Ureter (tissue), 1 donor: ENCODE measurements at places on chromosomes 4 and X. TPM values are rescaled to one million over a fixed set of nuclear protein-coding genes. Genes with fewer than 3 reads are reported as not detected.

Gene HPF1
- total RNA-seq: 21.9 TPM

Gene NLRP2B
- 0.16 TPM for total RNA-seq

GRCh38 chrX:104309169-104309568 is 54.4 kb upstream of the ESX1 start:
- DNase-seq: no peak

- peak; percentile 46 for DNase-seq
These were observed 1.6 kb downstream of the SEPTIN11 start for GRCh38 chr4:76950956-76951671.

Gene XAGE2
- not detected for total RNA-seq

Gene CPZ
- total RNA-seq: 7.4 TPM

Gene CT47B1
- total RNA-seq: not detected

Gene ADH7
- not detected for total RNA-seq

DNA sequence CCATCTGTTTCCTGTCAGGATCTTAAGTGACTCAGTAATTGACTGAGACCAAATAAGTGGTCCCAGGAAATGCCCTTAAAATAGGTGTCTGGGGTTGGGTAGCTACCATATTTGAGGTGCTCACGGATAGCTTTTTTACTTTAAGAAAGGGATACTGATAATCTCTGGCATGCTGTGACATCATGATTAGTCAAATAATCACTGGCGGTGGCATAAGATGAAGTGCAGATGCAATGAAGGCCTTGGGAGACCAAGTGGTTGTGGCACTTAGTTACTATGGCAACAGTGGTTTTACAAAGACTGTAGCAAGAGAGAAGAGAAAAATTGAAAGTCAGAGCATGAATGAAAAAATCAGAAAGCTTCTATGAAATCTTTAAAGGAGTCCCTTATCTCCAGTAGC is 114.5 kb upstream of the SLIT2 start:
- no peak for DNase-seq

Gene PHF8
- total RNA-seq: 52.4 TPM

Gene SPP1
- 11.3 TPM for total RNA-seq

DNA sequence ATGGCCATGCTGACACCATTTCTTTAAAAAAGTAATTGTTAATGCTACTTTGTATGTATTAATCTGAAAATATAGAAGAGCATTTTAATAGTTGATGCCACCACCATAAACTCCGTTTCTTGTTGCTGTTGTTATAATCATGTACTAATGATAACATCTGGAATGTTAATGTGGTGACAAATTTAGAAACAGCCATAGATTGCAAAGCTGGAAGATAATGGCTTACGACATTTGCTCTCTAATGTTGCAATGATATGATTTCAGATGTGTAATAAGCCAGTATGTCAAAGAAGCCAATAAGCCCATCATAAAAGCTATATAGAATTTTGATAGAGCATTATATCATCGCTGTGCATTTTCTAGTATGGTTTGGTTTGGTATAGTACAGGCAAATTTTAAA is 579.4 kb upstream of the ZFP42 start:
- DNase-seq: no peak

- DNase-seq: no peak
These were observed 59.3 kb downstream of the ZNF674 start for GRCh38 chrX:46485897-46486296.

DNA sequence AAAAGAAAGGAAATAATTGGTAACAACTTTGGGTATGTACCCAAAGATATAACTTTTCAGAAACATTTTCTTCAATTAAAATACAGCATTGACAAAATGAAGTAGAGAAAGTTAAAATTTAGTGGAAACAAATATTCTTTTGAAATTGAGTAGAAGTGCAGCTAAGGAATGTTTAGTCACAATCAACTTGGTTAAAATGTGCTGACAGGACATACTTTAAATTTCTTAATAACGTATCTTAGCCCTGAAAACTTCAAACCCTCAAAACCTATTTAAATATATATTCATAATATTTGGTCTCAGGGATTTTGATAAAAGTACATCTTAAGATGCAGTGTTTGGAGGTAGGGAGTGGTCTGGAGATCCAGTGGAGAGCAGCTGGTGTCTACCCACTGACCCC is 240.8 kb downstream of the DKK2 start:
- DNase-seq: no peak

DNA sequence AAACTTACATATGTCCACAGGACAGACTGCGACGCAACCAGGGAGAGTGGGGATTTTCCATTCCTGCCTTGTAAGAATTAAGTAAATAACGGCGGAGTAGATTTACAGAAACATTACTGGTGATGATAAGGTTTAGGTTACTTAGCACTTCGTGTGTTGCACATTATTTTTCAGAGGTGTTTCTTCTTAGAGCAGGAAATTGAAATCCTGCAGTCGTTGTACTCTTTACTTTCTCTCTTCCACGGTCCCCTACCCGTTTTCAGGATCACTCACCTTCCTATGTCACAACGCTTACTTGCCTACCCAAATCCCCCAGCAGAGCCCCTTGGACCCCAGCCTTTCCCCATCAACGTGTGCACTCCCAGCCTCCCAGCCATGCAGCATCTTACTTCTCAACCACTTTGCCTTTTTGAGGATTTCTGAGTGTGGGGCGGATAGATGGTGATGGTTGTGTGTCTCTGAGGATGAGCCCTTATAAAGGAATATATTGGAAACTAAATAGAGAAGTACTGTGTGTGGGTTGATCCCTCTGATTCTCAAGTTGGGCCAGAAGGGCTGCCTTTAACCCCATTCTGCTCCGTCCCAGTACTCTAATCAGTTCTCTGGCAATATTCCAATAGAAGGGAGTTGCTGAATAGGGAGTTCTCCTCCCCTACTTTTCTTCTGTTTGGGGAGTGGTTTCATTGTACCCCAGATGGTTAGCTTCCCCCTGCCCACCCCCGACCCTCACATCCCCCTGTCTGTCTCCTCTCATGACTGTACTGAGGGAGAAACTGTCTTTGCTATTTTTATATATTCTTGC is 1.6 kb downstream of the MID2 start:
- no peak for DNase-seq

DNA sequence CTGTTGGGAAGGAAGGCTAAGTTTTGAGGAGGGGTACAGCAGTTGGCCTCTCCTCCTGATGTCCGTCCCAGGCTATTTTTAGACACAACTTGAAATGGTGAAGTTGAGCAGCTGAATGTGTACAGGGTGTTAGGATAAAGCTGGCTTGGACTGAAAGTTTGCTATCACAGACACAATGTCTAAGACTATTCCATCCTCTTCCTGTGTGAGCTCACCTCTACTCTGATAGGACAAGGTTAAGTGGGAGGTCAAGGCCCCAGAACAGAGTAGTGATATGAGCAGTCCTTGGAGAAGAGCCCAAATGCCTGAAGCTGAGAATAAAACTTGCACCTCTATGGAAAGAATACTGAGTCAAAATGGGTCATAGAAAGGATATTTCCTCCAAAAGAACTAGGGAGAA is 4.1 kb downstream of the ATP1B4 start:
- DNase-seq: no peak

GRCh38 chrX:45200741-45201234 is at the start of gene DIPK2B:
Gene DIPK2B (minus strand): TSS chrX:45200876. CDS start chrX:45200826, 50 bp downstream.
- no peak for DNase-seq

DNA sequence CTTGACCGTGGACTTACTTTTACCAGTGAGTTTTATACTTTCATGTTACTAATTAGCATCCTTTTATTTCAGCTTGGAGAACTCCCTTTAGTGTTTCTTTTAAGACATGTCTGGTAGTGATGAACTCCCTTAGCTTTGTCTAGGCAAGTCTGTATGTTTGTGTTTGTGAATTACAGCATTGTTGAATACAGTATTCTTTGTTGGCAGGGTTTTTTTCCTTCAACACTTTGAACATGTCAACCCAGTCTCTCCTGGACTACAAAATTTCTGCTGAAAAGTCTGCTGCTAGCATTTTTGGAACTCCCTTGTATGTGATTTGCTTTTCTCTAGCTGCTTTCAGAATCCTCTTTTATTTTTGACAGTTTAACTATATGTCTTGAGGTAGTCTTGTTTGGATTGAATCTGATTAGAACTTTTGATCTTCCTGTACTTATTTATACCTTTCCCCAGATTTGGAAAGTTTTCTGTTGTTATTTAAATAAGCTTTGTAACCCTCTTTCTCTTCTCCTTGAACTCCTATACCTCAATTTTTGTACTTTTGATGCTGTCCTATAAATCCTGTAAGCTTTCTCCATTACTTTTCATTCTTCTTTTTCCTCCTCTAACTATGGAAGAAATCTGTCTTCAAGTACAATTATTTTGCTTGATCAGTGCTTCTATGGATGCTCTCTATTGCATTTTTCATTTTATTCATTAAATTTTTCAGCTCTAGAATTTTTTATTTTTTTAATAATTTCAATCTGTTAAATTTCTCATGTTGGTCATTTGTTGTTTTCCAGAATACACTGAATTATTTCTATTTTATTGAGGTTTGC is 14.1 kb downstream of the PAPSS1 start:
- no peak for DNase-seq

DNA sequence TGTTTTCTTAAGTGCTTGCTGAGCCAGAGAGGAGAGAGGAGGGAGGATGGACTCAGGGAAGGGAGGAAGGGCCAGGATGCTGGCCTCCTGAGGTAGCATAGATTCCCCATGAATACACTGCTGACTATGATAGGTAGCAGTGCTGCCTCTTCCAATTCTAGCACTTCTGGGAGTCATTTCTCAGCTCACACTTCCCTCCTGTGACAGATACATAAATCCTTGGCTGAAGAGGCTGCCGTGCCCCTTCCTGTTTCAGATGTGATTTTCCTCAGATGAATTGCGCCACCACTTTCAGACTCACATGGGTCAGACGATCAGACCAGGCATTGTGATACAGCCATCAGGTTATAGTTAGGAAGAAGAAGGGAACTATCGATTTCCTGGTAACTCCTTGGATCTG is 22.4 kb downstream of the TSC22D3 start:
- no peak for DNase-seq

- DNase-seq: no peak
These were observed 2.2 kb downstream of the TECRL start for GRCh38 chr4:64407000-64407399.

Gene NEK1
- total RNA-seq: 19.3 TPM
